ENCODE measurements at places on chromosomes 7 and 10.

GRCh38 chr7:98840722-98841121, 29.1 kb downstream of the TMEM130 start:
- DNase-seq = no peak

- no peak for DNase-seq
Measured at GRCh38 chr10:89553064-89553734, 17.8 kb upstream of the SLC16A12 start.

- no peak for DNase-seq
Measured at GRCh38 chr10:46549171-46550075, 7.0 kb downstream of the GPRIN2 start.

DNA sequence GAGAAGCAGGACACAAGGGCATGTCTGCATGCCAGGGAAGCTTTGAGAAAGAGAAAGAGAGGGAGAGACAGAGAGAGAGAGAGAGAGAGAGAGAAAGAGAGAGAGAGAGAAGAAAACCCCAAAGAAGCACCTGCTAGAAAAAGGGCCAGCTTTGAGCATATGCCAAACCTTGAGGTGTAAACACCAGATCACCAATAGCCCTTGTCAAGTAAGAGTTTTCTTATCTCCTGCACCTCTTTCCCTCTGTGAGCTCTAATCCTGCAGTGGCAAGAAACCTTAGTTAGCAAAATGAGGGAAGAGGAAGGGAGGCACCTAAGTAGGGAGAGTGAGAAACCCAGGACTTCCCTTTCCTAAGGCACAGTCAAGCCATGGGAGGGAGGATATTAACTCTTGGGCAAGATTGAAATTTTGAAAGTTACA, 11.3 kb upstream of the TRDMT1 start:
- DNase-seq = no peak

DNA sequence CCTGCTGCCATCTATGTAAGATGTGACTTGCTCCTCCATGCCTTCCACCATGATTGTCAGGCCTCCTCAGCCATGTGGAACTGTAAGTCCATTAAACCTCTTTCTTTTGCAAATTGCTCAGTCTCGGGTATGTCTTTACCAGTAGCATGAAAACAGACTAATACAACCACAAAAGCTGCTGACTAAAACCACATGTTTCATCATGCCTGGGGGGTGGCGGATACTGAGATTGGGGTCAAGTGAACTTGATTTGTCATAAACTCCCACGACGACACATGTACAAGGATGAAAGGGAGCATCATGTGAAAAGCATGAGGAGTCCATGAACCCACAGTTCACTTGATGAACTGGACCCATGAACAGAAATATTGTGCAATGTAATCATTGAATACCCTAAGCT, 134.9 kb upstream of the ANK3 start:
- DNase-seq = no peak

DNA sequence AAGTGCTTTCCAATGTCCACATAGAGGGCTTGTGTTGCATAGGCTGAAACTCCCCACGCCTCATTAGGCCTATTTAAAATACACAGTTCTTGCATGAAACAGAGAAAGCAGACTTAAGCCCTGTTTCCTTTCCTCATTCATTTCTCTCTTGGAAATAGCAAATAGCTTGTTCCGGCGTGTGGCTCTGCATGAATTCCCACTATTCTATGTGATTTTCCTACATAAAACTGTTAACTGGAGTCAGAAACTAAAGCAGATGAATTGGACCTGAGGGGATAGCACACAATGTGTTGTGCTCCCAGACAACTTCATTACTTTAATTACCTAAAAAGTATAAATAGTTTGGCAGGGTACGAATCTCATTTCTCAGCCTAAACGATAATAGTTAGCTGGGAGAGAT, 981.5 kb downstream of the SORCS1 start:
- DNase-seq = no peak

- no peak for DNase-seq
Measured at GRCh38 chr10:67770537-67770936, 67.5 kb downstream of the DNAJC12 start.

DNA sequence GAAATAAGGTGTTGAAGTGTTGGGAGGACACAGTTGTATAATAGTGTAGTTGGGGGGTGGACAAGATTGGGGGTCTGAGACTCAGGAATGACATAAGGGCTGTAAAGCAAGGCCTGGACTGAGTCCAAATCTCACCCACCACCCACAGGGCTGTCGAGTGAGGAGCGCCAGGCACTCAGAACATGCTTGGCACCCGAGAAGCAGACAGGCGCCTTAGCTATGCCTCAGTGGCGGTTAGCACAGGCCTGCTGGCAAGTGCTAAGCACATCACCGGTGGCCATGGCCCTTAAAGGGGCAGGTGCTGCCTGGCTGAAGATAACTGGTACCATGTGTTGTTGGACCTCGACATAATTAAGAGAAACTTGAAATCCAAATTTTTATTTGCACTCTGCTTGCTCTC, 90.7 kb downstream of the COL13A1 start:
- DNase-seq = no peak

DNA sequence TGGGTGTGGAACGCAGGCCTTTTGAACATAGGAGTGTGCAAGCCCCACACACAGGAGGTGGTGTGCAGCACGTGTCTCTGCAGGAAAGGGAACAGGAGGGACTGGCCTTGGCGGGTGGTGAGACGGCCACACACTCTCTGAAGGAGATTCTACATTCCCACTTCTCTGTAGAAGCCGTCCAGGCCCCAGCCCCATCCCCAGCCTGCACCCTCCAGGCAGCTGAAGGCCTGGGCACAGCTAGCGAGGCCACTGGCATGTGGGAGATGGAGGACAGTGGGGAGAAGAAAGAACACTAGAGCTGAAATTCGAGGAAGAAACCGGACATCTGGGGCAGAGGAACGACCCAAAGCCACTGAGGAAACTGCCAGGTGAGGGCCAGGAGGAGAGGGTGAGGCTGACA, 507.3 kb downstream of the DNAJB6 start:
- no peak for DNase-seq

DNA sequence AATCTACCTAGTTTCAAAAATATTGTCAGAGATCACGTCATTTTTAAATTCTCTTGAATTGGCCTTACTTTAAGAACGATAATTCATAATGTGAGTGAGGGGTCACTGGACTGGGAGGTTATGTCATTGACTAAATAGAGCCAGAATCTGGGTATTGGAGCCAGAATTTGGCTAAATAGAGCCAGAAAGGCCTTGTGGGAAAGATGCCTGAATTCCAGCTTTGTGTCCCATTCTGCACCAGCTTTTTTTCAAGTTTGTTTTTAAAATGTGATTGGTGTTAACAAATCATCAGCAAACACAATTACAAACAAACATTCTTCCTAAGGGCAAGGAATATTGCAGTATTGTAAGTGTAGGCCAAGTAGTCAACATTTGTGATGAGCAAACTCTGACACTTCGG, 233.2 kb upstream of the PRKCQ start:
- no peak for DNase-seq

- no peak for DNase-seq
Measured at GRCh38 chr10:103111031-103111917, 81.8 kb downstream of the NT5C2 start.

DNA sequence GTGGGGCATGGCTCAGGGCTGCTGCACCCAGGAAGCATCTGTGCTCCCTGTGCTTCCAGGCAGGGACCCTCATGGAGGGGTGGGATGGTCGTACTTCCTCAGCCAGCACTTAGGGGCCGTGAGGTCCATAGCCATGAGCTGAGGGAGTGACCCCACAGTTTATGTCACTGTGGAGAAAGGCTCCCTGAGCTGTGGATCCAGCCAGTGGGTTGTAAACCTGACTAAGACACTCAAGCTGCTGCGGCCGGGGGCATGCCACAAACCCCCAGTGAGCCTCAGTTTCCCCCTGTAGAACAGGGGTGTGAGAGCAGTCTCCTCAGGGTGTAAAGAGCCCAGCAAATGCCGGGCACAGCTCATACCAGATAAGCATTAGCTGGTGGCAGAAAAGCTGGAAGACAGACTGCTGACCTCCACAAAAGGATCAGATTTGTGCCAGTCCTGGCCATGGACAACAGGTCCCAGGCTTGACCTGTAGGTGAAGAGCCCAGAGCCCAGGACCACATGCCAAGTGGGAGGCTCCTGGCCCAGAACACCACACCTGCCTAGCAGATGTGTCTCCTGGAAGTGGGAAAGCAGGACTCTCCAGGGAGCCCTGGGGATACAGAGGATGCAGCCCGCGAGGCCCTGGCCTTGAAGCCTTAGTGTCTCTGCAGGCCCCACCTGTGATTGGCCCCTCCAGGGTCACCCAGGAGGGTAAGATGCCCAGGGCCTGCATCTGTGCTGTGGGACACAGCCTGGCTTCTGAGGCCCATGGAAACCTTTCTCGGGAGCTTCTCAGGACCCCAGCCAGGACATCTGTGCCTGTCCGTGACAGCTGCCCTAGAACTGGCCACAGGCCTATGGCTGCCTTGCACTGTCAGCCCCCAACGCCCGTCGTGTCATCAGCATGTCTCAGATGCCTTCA, 78.1 kb upstream of the RET start:
- DNase-seq = no peak

DNA sequence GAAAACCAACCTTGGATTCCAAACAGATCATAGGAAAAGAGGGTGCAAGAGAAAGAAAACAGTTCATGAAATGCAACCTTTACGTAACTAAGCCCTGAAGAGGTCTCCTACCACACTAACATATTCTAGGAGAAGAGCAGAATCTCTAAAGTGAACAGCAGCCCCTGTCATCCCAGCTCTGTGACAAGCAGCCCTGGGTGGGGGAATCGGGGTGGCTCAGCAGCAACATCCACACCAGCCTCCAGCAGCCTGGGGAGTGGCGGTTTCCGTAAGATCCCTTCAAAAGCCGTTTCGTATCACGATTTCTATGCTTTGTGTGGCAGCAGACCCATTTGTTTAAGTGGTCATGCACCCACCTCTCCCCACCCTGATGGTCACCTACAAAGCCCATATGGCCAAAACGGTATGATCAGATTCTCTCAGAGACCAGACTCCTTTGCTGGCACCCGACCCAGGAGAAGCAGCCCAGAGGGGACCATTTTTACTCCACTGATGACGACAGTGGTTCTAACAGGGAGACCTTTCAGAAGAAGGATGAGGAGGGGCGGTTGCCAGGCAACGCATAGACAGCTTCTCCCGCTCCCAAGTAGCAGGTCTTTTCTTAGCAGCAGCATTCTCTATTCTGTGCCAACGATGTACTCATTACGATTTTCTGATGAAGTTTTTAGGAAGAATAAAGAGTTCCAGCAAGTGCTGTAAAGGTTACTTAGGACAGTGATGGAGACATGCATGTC, 300.6 kb downstream of the DNAJB6 start:
- no peak for DNase-seq

- no peak for DNase-seq
Measured at GRCh38 chr10:86653379-86653778, 968 bp upstream of the OPN4 start.

- no peak for DNase-seq
Measured at GRCh38 chr10:97825020-97825760, 24.5 kb upstream of the GOLGA7B start.

DNA sequence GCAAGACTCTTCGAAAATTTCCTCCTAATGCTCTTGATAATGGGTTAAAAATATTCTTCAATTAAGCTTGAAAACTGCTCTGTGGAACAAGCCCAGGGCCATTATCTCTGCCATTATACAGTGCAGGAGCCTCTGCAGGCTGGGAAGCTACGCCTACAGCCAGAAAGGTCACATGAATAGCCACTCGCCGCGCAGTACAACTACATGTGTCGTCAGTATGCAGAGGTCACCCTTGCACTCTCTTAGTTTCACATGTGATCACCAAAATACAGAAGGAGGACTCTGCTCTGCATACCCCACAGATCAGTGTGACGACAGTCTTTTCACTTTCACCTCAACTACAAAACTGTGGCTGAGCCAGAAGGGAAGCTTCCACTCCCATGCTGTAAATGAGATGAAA, 141.8 kb upstream of the C1QL3 start:
- no peak for DNase-seq

DNA sequence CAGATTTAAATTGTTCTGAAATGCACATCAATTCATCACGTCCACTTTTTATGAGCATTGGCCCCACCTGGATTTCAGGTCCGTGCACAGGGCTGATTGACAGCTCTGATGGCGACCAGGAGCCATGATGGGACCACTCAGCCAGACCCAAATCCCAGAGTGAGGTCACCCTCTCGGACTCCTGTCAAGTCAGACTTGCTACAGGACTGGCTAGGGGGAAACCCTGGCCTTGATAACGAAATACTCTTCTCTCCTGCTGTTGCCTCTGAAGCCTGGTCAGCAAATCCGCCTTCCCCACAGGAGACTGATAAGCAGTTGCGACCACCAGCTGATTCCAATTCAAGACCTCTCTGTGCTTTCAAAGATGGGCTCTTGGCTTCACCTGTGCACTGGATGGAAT, 76.4 kb downstream of the CARD11 start:
- DNase-seq = no peak

- DNase-seq = no peak
Measured at GRCh38 chr7:16795624-16796023, 9.2 kb downstream of the AGR2 start.

GRCh38 chr7:20343205-20343604, 12.5 kb downstream of the ITGB8 start:
- no peak for DNase-seq

DNA sequence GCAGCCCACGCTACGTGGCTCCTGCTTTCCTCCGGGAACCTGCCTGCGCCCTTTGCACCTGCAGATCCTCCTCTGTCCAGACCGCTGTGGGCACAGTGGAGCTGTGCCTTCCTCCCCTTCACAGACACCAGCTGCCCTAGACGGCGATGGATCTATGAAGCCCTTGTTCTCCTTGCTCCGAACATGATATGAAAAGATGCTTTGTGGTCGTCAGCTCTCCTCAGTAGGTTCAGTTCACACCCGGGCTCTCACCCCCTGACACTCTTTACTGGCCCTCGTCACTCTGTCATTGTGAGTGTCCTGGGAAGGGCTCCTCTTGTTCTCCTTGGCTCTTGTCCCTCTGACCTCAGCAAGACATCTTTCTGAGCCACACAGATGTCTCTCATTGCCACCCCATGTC, 4.2 kb downstream of the ZNF488 start:
- DNase-seq = no peak

DNA sequence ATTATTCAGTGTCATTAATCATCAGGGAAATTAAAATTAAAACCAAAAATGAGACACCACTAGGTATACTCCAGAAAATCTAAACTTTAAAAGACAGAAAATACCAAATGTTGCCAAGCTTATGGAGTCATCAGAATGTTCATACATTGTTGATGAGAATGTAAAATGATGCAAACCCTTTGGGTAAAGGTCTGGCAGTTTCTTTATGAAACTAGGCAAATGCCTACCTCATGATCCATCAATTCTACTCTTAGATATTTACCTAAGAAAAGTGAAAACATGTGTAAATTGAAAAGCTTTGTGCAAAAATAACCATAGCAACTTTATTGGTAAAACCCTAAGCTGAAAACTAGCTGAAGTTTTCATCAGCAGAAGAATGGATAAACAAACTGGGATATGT, 329.5 kb upstream of the MEOX2 start:
- no peak for DNase-seq

All from stimulated activated CD4-positive, alpha-beta T cell treated with anti-CD3 and anti-CD28 coated beads, Interleukin-4, amount 100 ng/mL, for 4 hours (primary cell).